ENCODE measurements at places on chromosomes 7 and 10.

GRCh38 chr7:17022920-17023319, 141.1 kb upstream of the AGR3 start:
- no peak for DNase-seq

DNA sequence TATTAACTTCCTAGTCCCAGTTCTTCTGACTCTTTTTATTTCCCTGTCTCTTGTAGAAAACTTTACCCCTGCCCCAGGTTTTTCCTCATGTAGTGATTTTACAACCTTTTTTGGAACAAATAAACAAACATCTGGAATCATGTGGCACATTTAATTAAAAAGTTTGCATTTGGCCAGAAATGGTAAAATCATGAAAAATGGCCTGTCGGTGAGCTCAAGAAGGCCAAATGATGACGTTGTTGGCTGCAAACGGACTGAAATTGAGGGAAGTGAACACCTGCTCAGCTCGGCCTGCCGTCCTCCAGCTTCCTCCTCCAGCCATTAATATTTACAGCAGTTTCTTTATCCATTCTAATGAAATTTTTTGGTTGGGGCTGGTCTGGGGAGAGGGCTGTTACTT, 902.8 kb downstream of the LRMDA start:
- no peak for DNase-seq

DNA sequence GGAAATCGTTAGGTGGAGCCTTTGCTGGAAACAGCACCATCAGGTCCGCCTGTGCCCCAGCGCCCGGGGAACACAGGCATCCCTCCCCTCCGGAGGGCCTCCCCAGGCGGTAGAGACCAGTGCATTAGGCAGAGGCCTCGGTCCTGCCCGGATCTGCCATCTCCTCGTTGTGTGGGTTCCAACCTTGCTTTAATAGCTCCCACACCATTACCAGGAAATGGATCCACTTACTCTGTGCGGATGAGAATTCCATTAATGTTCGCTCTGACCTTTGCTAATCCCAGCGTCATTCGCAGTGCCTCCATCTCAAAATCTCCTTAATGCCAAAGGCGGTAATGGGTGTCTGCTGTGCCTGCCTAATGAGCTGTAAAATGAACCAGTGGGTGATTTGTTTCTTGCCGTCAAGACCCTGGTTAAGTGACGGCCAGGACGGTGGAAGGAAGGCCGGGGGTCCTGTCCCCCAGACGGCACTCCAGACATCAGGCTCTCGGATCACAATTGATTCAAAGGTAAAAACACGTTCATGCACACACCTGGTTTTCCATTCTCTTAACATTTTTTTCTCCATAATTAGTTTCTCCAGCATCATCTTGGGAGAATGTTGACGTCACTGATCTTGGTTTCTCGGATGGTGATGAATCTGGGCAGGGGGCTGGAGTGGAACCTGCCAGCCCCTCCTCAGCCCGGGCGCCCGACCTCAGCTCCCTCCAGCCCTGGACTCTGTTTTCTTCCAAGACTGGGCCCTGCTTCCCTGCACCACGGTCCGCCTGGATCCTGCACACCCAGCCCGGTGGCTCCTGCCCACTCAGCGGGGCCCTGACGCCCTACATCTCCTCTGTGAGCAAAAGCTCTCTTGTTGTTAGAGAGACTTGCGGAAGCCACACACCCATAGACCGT, 22.8 kb upstream of the FAM20C start:
- no peak for DNase-seq

DNA sequence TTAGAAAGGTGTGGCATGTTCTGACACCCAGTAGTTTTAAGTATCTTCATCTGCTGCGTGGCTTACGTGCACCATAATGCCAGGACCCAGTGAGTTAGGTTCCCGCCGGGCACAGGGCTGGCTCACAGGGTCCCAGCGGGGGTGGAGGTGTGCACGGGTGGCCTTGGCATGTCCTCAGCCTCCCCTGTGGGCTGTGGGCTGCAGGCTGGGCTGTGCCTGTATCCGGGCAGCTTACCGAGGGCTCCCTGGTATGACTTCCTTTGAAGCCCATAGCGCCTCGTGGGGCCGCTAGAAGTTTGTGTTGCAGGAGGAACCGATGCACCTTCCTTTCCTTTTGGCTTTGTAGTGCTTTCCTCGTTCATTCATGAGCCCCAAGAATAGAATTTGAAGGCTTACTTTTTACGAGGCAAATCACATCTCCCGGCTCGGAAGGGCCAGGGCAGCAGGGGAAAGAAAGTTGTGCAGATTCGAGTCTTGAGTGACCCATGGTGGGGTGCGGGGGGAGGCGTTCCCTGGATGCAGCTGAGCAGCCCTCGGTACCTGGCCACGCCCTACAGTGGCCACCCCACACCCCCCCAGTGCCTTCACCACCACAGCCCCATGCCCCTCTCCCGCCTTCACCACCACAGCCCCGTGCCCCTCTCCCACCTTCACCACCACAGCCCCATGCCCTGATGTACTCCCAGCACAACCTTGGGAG, 113.2 kb downstream of the WDR37 start:
- no peak for DNase-seq

DNA sequence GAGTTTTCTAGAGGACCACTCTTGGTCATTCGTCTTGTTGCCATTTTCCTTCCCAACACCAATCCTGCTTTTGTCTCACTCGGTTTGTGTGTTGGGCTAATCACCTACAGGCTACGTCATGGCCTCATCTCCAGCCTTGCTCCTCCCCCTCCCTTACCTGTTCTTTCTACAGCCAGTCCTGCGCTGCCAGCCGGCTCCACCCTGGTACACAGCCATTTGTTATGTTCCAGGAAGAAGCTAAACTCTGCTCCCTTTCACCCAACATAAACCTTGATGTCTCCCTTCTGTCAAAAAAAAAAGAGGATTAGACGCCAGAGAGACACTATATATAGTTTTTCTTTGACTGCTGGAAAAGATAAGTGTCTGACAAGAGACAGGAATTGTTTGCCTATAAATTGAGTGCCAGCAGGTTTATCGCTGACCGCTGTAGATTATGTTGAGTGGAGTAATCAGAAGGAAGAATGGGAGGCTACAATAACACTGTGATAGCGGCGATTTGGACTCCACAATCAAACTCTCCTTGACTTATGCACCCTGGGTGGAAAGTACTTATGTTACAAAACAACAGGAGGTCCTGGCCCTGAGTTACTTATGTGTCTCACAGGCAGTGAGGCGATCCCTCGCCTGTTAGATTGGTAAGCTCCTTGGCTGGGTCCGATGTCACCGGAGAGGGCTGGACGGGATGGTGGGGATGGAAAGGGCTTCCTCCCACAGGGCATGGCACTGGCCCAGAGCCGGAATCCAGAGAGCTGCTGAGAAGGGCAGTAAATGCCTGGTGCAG, 171.3 kb upstream of the BMPER start:
- no peak for DNase-seq

GRCh38 chr7:122719010-122719578, 16.4 kb upstream of the RNF148 start:
- DNase-seq, result no peak

DNA sequence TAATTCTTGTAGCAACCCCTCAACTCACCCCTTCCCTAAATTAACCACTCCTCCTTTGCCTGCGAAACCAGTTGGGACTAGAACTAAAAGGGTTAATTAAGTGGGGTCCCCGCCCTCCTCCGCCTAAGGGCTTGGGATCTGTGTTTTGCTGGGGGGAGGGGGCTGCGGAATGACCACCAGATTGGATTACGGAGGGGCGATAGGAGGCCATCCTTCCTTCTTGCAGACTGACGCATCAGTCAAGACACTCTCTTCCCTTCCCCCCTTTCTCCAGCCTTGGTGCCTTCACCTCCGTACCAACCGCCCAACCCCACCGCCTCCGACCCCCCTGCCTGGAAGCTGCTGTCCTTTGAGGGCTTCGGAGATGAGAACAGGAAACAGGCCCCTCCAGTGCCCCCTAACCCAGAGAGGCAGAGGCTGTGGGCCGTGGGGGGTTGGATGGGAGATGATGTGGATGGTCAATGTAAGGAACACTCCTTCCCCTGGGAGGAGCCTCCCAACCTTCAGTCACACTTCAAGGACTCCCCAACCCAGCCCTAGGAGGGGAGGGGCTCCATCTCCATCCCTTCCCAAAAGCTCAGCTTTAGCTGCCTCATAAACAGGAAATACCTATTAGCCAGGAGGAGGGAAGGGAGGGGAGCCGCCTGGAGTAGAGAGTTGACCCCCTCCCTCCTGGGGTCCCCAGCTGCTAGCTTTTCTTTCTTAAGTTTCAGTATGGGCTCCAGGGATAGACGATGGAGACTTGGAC, 997 bp upstream of the LDB1 start:
- DNase-seq, result peak; percentile 57

DNA sequence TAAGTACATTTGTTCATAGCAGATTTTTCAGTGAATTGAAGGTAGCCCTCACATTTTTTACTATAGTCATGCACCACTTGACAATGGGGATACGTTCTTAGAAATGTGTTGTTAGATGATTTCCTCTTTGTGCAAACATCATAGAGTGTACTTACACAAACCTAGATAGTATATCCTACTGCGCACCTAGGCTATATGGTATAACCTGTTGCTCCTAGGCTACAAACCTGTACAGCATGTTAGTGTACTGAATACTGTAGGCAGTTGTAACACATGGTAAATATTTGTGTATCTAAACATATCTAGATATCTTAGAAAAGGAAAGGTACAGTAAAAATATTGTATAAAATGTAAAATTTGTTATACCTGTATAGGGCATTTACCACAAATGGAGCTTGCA, 41.2 kb downstream of the TAX1BP1 start:
- no peak for DNase-seq

- no peak for DNase-seq
Measured at GRCh38 chr7:139726485-139726869, 51.3 kb downstream of the HIPK2 start.

- no peak for DNase-seq
Measured at GRCh38 chr10:79013406-79013987, 55.3 kb upstream of the ZMIZ1 start.

DNA sequence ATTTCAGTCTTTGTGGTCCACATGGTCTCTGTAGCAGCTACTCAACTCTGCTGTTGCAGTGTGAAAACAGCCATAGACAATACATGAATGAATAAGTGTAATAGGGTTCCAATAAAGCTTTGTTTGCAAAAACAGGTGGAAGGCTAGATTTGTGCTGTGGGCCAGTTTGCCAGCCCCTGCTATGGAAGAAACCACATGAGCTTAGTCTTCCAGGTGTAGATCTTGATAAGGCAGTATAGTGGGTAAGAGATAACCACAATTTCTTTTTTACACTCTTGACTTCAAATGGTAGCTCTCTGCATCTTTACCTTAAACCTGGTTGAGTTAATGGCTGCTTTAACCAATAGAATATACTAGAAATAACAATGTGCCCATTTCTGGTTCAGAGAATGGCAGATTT, 135.0 kb upstream of the PALS2 start:
- no peak for DNase-seq

- no peak for DNase-seq
Measured at GRCh38 chr7:28329661-28330363, 82.5 kb upstream of the CREB5 start.

DNA sequence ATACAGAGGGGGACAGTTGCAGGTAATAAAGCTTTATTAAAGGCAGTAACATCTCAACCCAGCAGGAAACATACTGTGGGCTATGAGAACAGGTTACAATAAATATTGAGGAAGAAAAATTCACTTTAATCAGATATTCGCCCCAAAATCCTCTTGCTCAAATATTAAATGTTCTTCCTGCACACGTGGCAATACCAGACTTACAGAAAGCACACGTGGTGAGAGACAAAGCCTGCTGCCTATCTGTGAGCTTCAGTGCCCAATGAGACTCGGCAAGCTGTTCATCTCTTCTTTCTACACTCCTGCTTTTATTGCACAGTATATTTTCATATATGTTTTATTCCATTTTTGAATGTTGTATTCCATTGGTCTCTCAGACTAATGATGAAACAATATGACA, 113.2 kb downstream of the OR13A1 start:
- DNase-seq, result no peak

DNA sequence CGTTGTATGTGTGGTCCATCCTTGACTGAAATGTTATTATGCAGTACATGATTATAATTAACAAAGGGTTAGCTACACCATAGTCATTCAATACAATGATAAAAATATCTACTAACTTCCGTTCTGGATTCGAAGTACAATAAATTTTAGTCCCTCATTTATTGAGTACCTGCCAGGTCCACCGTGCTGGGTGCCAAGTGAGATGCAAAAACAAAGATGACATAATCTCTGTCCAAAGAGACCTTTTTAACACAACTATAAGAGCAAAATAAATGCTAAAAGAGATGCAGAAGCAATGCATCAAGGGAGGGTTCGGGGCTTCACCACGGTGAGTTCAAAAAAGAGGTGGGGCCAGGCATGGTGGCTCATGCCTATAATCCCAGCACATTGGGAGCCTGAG, 33.1 kb downstream of the LAMB1 start:
- DNase-seq, result no peak

DNA sequence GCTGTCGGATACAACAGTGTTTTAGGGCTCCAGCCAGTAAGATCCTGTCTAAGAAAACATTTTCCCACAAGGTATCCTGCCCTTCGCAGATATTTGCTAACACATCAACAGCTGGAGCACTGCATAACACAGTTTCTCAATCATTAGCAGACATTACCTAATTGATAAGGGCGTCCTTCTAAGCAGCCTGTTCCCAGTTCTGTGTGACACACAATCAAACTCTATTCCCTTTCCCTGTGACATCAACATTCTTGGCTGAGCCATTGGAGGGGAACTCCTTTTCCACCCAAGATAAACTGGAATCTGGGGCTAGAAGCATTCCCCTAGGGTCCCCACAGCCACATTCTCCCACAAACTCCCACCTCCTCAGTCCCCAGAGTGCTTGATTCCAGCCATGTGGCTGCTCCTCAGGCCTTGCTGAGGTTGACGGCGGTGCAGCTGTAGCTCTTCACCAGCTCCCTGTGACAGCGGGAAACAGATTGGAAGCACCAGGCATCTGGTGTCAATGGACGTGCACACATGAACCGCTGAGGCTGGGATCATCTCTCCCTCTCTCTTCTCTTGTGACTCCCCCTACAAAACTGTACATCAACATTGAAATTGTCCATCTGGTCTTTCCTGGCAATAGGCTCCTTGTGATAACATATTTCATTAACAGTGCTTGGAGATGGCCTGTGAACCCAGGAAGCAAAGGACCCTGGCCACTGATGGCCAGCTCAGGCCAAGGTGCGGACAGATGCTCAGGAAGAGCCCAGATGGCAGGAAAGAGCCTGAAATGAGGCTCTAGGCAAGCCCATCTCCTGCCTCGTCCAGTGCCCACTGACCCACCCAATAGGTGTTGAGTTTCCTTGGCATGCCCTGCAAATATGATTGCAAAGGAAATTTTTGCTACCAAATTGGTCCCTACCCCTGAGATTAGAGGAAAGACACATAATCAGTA, 131.1 kb upstream of the TBX20 start:
- no peak for DNase-seq

- DNase-seq, result no peak
Measured at GRCh38 chr10:100586959-100587358, 51.2 kb downstream of the HIF1AN start.

- DNase-seq, result peak; percentile 90
Measured at GRCh38 chr7:151796091-151796870, 80.6 kb downstream of the PRKAG2 start.

- no peak for DNase-seq
Measured at GRCh38 chr7:29413626-29414136, 150.0 kb upstream of the PRR15 start.

- no peak for DNase-seq
Measured at GRCh38 chr7:141551782-141552181, 572 bp downstream of the AGK start.
